Vein endothelial cell (primary cell): ENCODE measurements at places on chromosomes 4 and X. TPM values are rescaled to one million over a fixed set of nuclear protein-coding genes. Genes with fewer than 3 reads are reported as not detected.

TCEAL7 gene
- 1.5 and 4.2 TPM in 2 replicates for total RNA-seq

BTK gene
- total RNA-seq: not detected in 2 replicates

KIAA1210 gene
- not detected in 2 replicates for total RNA-seq

SLC9A7 gene
- 14.4 and 25.8 TPM in 2 replicates for total RNA-seq

LGI2 gene
- total RNA-seq: not detected in 2 replicates

MMRN1 gene
- 889 and 1,432 TPM in 2 replicates for total RNA-seq

HCFC1 gene
- total RNA-seq: 52.6 and 58.8 TPM in 2 replicates

MAGIX gene
- 0.65 and 0.76 TPM in 2 replicates for total RNA-seq

IGSF1 gene
- not detected in 2 replicates for total RNA-seq

CFAP99 gene
- 0.19 TPM in 1 of 2 replicates, not detected in the other for total RNA-seq

UGT2A1 gene
- 0.33 and 0.48 TPM in 2 replicates for total RNA-seq

ACE2 gene
- total RNA-seq: not detected in 2 replicates

KLB gene
- under 0.01 TPM in 1 of 2 replicates, not detected in the other for total RNA-seq

CASP3 gene
- 47.4 and 68.1 TPM in 2 replicates for total RNA-seq

RBMXL3 gene
- total RNA-seq: not detected in 2 replicates

RNF212 gene
- 0.48 and 5.9 TPM in 2 replicates for total RNA-seq

TCEAL6 gene
- total RNA-seq: not detected in 2 replicates

MAGEA9B gene
- total RNA-seq: not detected in 2 replicates

TDO2 gene
- total RNA-seq: not detected in 2 replicates

PLXNA3 gene
- 14.9 and 21.6 TPM in 2 replicates for total RNA-seq

PNMA6A gene
- 0.86 and 1.3 TPM in 2 replicates for total RNA-seq

STATH gene
- not detected in 2 replicates for total RNA-seq

HNRNPD gene
- 25.5 and 37.1 TPM in 2 replicates for total RNA-seq

DCAF12L2 gene
- 0.33 TPM in 1 of 2 replicates, not detected in the other for total RNA-seq

MAGT1 gene
- 83.3 and 118 TPM in 2 replicates for total RNA-seq

CD38 gene
- total RNA-seq: 0.48 and 0.98 TPM in 2 replicates

CENPU gene
- 17.0 and 25.9 TPM in 2 replicates for total RNA-seq

SMIM10 gene
- 0.65 and 1.3 TPM in 2 replicates for total RNA-seq

PITX2 gene
- total RNA-seq: 0.33 TPM in 1 of 2 replicates, not detected in the other

PAGE2 gene
- total RNA-seq: not detected in 2 replicates

SLITRK4 gene
- 2.5 and 3.9 TPM in 2 replicates for total RNA-seq

SLC9B1 gene
- total RNA-seq: 0.57 TPM in 1 of 2 replicates, not detected in the other

GAB3 gene
- 9.4 and 18.0 TPM in 2 replicates for total RNA-seq

TTC29 gene
- total RNA-seq: 0.19 TPM in 1 of 2 replicates, not detected in the other

TMEM271 gene
- total RNA-seq: not detected in 2 replicates

MAGEA12 gene
- total RNA-seq: not detected in 2 replicates

RHOH gene
- 0.57 TPM in 1 of 2 replicates, not detected in the other for total RNA-seq

CPE gene
- total RNA-seq: 4.6 and 10.2 TPM in 2 replicates

BEX5 gene
- total RNA-seq: not detected in 2 replicates

ALPK1 gene
- total RNA-seq: 7.5 and 8.5 TPM in 2 replicates

SPINK2 gene
- total RNA-seq: not detected in 2 replicates
